NCI-H1092 (cell line): ENCODE measurements at places on chromosomes 2 and 18.
A peak's percentile ranks its signal among the peaks of the same experiment; 100 is the strongest.

- no peak for DNase-seq
These were observed 133.1 kb upstream of the SEC11C start for GRCh38 chr18:59006461-59007067.

DNA sequence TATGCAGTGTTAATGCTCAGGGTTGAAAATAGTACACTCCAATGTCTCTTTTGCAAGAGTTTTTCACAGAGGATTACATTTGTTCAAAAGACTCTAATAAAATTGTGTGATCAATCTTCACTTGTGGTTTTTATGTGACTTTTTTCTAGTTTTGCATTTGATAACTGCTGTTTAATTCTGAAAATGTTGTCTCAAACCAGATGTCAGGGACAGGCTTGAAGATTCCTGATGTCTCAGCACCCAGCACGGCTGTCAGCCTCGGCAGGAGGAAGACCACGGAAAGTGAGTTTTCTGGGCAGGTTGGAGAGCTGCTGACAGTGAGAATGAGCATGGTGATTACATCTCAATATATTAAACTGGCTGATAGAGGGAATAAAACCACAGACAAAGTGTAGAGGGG lies 9.1 kb downstream of the SOX11 start:
- DNase-seq, result no peak

GRCh38 chr2:210557721-210558120 lies 1.3 kb downstream of the CPS1 start:
- no peak for DNase-seq

- no peak for DNase-seq
These were observed 147.6 kb downstream of the NEDD4L start for GRCh38 chr18:58191626-58192025.

DNA sequence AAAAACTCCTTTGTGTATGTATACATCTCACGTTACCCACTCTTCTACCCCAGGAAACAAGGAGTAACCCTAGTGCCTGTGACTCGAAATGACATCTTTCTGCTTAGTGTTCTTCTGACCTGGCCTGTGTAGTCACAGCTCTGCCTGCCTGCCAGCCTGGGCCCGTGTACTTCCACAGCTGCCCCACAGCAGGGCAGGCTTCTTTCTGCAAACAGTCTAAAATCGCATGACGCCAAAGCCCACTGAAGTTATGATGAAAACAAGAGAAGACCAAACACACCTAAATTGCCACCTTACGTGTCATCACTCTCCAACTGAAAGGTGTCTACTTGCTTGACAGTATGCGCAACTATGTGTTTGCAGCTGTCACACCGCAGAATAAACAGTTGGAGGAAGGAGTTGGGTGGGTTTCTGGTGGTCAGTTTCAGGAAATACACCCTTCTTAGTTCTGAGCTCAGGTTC lies 1.5 kb downstream of the GAREM1 start:
- DNase-seq, result peak; percentile 11

DNA sequence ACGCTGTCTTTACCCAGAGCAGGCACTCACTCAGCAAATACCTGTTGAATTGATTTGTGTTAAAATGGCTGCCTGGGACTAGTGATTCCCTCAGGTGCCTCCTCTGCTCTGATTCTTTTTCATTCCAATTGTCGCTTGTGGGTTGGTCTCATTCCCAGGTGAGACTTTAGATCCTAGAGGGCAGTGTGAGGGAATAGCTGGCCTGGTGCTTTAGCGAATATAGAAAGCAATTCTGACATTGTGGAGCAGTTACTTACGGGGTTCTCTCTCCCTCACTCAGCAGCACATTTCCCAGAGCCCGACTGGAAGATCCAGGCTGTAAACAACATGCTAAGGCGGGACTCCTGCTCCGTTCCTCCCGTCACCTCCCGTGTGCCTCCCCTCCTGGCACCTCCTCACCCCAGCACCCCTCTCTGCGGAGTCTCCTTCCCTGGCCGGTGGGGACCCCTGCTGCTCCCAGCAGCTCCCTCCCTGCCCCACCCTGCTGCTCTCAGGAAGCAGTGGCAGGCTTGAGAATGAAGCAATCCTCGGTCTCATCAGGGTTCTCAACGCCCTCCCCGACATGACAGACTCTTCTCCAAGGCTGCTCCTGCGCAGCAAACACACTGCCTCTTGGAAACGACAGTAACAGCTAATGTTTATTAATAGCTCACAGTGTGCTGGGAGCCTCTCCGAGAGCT lies 26.9 kb downstream of the CELF4 start:
- no peak for DNase-seq

- no peak for DNase-seq
These were observed 68.6 kb upstream of the RPE start for GRCh38 chr2:209933499-209934483.

- DNase-seq, result no peak
These were observed 83.3 kb downstream of the EML4 start for GRCh38 chr2:42252464-42252863.

GRCh38 chr2:119282146-119282995 lies 58.7 kb downstream of the STEAP3 start:
- no peak for DNase-seq

GRCh38 chr2:11385216-11385615 lies 40.8 kb upstream of the ROCK2 start:
- DNase-seq, result no peak

GRCh38 chr2:131552871-131553270 lies 25.2 kb downstream of the CCDC74A start:
- DNase-seq, result no peak

GRCh38 chr2:151334082-151334815 lies 23.1 kb upstream of the TNFAIP6 start:
- no peak for DNase-seq

DNA sequence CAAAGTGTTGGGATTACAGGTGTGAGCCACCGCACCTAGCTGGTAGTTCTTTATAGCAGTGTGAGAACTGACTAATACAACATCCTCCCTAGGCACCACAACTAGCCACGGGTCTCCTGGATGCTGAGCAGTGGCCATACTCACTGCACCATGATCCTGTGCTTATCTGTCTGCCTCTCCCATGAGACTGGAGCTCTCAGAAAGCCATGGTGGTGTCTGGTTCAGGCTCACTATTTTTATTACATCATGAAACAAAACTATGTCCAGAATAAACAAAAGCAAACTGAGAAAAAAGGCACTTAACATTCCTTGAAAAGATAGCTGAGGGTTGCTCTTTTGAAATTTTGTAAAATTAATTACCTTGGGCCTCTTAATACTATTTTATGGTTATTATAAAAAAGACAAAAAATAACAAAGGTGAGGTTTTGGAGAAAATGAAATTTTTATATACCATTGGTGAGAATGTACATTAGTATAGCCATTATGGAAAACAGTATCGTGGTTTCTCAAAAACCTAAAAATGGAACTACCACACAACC lies 90.7 kb upstream of the TFCP2L1 start:
- DNase-seq, result no peak

DNA sequence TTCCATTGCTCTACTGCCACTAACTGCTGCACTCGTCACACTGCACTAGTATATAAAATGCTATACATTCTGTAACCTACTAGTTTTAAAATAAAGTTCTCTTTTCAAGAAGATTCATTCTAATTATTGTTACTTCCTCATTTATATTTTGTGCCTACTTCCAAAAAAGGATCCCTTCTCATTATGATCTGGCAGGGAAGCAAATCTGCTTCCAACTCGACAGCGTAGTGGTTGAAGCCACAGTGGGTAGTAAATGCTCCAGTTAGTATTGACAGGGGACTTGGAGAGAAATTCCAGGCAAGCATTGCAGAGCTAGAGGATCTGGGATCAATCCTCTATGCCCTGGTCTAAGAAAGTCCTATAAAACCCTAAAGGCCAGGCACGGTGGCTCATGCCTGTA lies 53.3 kb upstream of the AP1S3 start:
- DNase-seq, result no peak

DNA sequence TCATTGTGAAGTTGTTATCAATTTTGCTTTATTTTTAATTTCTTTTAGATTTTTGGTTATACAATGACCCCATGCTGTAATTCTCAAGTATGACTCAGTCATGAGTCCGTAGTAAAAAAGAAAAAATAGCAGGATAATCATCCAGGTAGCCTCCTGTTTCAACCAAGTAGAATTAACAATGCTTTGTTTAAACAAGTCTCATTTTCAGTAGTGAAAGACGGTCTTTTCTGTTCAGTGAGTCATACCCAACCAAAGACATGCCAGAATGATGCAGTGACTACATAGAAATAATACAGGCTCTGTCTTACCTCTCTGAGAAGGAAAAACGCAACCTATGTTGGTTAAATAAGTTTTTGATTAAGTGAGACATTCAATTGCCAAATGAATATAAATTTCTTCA lies 67.8 kb upstream of the DSC1 start:
- no peak for DNase-seq

- no peak for DNase-seq
These were observed 138.0 kb upstream of the GPC1 start for GRCh38 chr2:240297256-240298116.

DNA sequence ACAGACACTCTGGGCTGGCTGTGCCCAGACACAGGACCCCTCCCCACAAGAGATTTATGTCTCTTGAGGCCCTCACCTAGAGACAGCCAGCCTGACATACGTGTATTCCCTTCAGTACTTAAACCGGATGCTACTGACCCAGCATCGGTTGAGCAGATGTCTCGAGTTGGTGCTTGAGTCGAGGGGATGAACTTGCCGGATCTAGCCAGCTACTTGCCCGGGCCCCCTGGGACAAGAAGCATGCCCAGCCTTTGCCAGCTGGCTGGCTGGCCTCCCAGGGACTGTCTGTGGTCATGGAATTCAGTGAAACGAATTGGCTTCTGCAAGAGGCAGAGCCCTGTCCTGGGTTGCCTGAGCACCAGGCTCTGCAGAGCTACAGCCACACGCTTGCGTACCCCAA lies 36.0 kb downstream of the DNMT3A start:
- peak; percentile 38 for DNase-seq

DNA sequence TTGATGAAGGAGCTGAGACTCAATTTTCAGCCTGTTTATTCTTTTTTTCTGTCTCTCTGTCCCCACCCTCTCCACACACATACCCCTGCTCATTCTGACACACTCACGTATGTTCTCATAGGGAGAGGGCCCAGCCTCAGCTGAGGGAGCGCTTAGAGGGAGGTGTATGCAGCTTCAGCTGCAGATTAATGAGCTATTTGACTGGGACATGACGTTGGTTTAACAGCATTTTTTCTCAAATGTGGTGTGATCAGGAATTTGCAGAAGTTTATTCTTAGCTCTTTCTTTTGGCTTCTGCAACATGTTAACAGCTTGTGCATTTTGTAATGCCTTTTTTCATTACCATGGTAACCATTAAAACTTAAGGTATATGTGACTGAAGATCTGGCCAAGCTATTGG lies 1547.1 kb upstream of the PIK3C3 start:
- DNase-seq, result no peak

DNA sequence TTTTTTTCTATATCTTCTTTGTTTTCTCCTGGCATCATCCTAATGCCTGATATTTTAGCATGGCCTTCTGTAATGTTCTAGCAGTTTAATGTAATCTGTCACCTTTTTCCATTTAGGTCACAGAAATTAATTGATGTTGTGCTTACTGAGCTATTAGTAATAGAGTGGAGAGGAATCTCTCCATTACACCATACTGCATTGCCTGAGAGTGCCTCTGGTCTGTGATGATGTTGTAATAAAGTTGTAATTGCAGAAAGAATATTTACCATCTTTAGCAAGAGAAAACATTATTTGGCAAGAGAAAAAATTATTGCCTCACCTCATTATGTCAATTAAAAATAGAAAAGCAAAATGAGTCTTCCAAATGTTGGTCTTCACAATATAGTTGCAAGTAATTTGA lies 213.2 kb downstream of the KCNJ3 start:
- DNase-seq, result no peak

GRCh38 chr18:38362286-38362792 lies 796.7 kb upstream of the CELF4 start:
- DNase-seq, result peak; percentile 32

DNA sequence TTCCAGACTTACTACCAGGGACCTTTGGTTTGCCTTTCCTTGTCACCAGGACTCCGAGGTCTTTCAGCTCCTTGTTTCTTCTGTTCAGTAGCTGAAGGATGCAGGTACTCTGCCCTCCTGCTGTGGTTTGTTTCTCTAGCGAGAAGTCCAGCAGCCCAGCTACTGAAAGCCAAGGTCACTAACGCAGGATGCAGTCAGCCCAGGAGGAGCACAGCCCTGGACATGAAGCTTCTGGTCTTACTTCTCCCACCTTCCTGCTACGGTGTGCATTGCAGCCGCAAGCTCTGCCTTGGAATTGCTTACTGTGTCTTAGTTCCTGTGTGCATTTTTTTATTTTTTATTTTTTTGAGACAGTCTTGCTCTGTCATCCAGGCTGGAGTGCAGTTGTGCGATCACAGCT lies 62.4 kb downstream of the DGKD start:
- DNase-seq, result no peak

GRCh38 chr2:133426791-133427190 lies 141.5 kb downstream of the NCKAP5 start:
- no peak for DNase-seq

GRCh38 chr2:164969909-164970690 lies 14.8 kb upstream of the SLC38A11 start:
- no peak for DNase-seq

DNA sequence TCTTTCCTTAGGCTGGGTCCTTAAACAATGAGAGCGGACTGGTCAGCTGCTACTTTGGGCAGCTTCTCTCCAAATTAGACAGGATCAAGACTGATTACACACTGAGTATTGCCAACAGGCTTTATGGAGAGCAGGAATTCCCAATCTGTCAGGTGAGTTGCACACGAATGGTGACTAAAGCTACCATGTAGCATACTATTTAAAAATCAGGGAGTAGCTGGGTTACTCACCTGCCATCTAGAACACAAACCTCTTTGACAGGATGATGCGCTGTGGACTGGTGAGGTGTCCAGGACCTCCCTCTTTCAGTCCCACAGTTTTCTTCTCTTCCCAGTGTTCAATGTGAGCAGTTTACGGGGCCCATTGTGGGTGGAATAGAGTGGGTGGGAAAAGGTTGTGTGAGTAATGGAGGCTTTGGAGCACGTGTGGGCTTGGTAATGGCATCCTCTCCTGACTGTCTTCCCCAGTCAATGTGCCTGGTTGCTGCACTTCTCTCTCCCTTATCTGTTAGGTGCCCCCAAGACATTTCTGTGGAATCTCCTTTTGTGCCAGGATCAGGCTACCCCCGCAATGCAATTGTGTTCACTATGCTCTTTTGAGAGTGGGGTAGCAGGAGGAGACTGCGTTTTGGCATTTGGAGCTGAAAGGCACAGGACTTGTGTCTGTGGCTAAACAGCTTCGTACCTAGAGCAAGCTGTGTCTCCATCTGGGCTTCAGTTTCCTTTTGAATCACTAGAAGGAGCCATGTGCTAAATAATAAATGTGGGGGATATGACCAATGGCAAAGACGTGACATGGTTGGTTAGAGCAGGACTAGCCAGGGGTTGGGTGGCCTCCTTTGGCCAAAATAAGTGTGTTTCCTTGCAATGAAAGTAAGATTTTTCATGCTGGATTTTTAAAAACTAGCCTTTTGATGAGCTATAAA lies 17.7 kb downstream of the SERPINB12 start:
- no peak for DNase-seq

DNA sequence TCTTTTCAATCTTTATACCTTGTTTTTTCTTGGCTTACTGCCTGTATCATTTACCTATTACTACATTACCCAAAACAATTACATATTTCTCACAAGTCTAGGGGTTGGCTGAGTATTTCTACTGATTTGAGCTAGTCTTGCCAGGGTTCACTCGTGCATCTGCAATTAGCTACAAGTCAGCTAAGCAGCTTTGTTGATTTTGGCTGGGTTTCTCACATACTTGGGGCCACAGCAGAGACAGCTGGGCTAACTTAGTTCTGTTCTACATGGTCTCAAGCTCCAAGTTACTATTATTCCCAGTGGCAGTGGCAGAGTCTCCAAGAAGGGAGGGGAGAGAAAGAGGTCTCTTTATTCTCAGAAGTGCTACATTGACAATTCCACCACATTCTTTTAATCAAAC lies 54.7 kb upstream of the SP5 start:
- DNase-seq, result no peak

- peak; percentile 42 for DNase-seq
These were observed 27.6 kb downstream of the CELF4 start for GRCh38 chr18:37537868-37538525.
